ENCODE measurements at places on chromosomes 7 and 10.

DNA sequence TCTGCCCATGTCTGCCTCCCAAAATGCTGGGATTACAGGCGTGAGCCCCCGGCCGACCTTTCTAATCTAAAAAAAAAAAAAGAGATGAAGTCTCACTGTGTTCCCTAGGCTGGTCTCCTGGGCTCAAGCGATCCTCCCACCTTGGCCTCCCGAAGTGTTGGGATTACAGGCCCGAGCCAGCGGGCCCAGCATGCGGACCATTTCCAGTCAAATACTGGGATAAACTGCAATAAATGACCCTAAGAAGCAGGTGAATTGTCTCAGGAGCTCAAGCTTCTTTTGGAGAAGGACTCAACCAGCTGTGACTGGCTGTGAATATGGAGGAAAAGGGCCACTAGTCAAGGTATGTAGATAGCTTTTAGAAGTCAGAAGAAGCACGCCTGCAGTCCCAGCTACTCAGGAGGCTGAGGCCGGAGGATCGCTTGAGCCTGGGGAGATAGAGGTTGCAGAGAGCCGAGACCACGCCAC lies 550 bp upstream of the CREM start:
- DNase-seq, result no peak

DNA sequence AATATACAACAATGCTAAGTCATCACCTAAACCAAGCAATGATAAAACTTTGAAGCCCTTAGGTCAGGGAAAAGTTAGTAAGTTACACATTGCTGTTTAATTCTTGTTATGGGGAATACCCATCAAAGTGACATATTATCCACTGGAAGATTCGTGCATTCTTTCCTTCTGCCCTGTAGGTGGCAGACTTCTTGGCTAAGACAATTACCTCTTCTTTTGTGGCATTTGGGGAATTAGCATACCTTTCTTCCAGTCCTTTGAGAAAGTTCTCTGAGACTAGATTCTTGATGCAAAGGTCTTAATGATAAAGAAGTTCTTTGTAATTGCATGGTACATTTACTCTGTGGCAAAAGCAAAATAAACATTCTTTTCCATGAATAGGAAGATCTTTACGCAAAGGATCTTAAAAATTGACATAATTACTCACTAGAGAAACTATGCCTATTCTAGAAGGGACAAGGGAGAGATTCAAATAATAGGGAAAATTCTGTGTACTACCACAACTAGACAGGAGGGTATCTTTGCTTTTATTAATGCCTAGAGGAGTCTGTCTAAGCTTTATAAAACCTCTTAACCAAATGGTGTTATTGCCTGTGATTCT lies 395.9 kb downstream of the GRM8 start:
- no peak for DNase-seq

GRCh38 chr7:5541087-5541992 lies 117.7 kb upstream of the TNRC18 start:
- DNase-seq, result no peak

DNA sequence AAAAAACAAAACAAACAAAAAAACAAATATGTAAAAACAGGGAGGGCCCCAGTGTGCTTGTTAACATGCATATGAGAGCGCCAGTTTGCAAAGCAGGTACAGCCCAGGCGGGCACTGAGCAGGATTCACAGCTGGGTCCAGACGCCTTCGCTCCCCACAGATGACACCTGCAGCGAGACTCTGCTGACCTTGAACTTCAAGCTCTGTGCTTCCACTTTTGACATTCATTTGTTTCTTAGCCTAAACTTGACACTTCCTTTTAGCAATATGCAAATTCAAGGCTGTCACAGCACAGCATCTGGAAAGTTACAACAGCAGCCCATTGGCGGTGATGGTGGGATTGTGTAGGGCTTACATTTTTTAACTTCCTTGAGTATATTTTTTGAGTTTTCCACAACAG lies 88.8 kb upstream of the TNS3 start:
- DNase-seq, result no peak

GRCh38 chr10:43595739-43596298 lies 10.4 kb upstream of the ZNF485 start:
- no peak for DNase-seq

DNA sequence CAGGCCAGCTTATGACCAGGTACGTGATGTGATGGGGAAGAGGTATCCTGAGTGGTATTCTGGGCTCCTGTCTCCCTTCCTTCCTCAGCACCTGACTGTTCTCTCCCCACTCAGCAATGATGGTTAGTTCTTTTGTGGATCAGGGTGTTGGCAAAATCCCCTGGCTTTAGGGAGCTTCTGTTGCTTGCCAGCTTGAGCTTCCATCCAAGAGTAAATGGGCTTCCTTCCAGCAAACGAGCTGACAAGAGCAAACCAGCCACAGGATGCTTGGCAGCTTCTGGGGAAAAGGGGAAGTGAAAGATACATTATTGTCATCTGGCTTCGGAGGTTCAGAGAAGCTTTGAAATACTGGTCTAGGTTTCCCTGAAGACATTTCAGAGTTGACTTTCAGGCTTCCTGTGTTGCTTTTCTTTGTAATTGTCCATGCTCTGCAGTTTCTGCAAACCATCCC lies 5.2 kb downstream of the DUSP5 start:
- DNase-seq, result no peak
